ENCODE measurements at places on chromosomes 13 and 19.

- peak; percentile 27 for DNase-seq
Observed at GRCh38 chr19:14118165-14119051, 846 bp upstream of the PRKACA start.

DNA sequence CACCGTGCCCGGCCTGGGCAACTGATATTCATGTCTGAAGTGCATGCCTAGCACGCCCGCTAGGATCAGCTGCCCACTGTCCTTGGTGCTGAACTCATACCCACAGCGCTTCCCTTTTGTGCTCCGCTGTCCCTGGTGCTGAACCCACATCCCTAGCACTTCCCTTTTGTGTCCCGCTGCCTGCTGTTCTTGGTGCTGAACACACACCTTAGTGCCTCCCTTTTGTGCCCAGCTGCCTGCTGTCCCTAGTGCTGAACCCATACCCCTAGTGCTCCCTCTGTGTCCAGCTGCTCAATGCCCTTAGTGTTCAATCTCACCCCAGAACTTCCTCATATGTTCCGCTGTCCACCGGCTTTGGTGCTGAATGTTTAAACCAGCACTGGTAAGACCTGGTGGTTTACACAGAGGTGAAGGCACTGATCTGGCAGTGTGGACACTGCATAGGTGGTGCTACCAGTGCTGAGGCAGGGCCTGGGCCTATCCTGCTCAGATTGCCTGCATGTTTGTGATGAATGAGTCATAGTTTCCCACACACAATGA lies 26.3 kb upstream of the SIGLEC11 start:
- DNase-seq, result peak; percentile 75

- DNase-seq, result no peak
Observed at GRCh38 chr13:97423300-97424045, 10.5 kb upstream of the RAP2A start.

- DNase-seq, result no peak
Observed at GRCh38 chr13:36192166-36192565, 22.2 kb downstream of the SOHLH2 start.

DNA sequence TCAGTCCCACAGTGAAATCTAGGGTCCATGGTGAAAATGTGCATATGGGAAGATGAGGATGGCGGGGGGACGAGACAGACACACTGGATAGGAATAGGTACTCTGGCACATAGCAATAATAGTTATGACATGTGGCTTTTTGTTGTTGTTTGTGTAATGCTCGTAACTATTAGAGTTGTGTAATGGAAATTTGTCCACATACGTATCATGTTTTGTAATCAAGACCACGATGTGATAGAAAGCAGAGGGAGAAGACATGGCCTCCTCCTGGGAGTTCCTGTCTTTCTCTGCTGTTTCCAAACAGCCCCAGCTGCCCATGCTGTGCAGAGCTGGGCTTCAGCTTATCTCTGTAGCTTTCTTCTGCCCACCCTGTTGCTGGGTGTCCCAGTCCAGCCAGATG lies 185.3 kb upstream of the TMTC4 start:
- no peak for DNase-seq

DNA sequence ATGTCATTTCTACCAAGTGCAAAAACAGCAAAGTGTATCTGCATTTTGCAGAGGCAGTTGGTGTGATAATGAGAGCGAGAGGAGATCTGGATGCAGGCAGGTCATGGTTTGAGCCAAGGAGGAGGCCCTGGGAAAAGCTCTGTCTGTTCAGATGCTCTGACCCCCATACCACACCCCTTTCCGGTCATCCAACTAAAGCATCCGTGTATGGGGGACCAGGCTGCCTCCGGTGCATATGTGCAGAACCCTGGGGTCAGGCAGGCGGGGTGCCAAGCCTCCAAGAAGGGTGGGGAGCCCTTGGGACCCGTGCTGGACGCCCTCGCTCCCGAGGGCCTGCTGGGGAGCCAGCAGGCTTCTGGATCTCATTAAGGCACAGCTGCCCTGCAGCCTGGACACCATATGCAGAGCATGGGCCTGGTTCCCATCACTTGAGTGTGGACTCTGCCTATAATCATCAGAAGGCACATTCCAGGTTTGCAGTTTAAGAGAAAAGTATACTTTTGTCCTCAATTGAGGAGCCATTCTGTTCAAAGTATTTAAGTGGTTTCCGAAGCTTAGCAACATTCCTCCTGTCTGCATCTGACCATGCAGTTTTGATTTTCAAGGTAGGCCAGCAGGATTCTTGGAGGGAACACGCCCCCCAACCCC lies 56.1 kb downstream of the ALOX5AP start:
- no peak for DNase-seq

DNA sequence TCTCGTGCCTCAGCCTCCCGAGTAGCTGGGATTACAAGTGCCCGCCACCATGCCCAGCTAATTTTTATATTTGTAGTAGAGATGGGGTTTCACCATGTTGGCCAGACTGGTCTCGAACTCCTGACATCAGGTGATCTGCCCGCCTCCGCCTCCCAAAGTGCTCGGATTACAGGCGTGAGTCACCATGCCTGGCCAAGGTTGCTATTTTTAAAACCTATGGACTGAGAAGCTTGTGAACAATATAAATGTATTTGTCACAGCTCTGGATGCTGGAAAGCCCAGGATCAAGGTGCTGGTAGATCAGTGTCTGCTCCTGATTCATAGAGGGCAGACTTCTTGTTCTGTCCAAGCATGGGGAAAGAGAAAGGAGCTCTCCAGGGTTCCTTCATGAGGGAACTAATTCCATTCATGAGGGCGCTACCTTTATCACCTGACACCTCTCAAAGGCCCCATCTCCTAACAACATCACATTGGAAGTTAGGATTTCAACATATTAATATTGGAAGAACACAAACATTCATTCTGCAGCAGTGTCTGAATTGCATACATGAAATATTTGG lies 16.1 kb downstream of the CARD8 start:
- no peak for DNase-seq
